ENCODE measurements at places on chromosomes 7 and 10.

GRCh38 chr7:82699773-82700186 lies 256.2 kb upstream of the CACNA2D1 start:
- DNase-seq: peak; percentile 74

GRCh38 chr7:150959739-150960734 lies 18.1 kb downstream of the KCNH2 start:
- DNase-seq: no peak

DNA sequence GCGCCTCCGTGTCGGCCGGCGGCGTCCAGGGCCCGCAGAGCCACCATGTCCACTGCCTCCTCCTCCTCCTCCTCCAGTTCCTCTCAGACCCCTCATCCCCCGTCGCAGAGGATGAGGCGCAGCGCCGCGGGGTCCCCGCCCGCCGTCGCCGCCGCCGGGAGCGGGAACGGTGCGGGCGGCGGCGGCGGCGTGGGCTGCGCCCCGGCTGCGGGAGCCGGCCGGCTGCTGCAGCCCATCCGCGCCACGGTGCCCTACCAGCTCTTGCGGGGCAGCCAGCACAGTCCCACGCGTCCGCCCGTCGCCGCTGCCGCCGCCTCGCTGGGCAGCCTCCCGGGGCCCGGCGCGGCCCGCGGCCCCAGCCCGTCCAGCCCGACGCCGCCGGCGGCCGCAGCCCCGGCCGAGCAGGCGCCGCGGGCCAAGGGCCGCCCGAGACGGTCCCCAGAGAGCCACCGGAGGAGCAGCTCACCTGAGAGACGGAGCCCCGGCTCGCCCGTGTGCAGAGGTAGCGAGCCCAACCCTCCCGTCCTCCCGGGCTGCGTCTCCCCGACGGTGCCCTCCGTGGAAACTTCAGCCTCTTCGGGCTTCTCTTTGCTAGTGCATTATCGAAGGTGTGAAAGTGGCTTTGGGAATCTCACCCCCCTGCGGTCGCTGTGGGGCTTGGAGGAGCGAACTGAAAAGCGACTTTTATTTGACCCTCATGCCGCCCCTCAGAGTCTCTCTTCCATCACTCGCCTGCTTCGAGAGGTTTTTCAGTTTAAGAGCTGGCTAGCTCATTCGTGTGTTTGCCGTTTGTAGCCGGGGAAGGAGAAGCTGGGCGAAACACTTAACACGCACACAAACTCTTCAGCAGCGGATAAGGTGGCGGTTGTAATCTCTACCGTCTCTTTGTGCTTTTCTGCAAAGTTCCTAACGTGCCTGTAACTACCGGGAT lies 975 bp downstream of the GLCCI1 start:
- peak; percentile 32 for DNase-seq

- no peak for DNase-seq
Measured at GRCh38 chr7:89780291-89780690, 374.0 kb upstream of the STEAP1 start.

- no peak for DNase-seq
Measured at GRCh38 chr10:71243756-71244395, 31.5 kb downstream of the UNC5B start.

GRCh38 chr7:99694912-99695304 lies 15.1 kb upstream of the CYP3A5 start:
- DNase-seq: no peak

DNA sequence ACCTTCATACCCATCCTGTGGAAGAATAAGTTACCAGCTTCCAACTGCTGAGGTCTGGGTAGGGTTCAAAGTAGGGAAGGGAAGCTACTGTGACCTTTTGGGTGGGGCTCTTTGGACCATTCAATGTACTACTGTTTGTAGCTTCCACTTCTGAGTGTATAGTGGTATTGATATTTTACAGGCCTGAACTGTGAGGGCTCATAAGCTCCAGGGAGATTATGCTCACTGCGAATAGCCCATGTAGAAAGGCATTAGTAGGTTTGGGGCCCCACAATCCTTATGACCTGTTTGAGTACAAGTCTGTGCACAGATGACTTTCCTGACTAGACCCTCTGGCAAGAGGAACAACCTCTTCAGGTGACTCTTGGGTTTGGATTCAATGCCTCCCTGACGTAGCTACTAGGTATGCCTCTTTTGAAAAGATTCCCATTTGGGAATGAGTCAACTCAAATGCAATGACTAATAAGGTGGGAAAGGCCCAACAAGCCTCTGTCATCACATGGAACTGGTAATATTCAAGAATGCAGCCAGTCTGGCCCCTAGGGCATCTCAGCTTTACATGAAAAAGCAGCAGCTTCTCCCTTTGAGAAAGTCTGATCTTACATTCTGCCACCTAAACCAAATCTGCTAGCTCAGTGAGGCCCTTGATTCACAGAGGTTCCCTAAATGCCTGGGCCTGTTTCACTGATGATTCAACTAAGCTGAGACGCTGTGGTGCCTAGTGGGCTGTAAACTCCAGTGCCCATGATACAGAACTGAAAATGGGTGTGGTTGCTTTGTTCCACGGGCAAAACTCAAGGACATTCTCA lies 79.8 kb downstream of the ABI1 start:
- peak; percentile 85 for DNase-seq

- DNase-seq: no peak
Measured at GRCh38 chr10:114283535-114284234, 44.6 kb downstream of the VWA2 start.

DNA sequence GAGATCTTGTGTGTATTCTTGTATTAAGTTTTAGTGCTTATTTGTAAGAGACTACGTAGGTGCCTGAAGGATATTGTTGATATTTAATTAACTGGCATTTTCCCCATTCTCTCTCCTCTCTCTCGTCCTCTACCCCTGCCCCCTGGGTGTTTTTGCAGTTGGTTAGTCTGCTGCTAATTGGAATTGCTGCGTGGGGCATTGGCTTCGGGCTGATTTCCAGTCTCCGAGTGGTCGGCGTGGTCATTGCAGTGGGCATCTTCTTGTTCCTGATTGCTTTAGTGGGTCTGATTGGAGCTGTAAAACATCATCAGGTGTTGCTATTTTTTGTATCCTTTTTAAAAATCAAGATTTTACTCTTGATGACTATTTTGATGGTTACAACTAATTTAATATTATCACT lies 22.5 kb downstream of the TSPAN13 start:
- no peak for DNase-seq

- no peak for DNase-seq
Measured at GRCh38 chr10:51503378-51503777, 196.0 kb downstream of the CSTF2T start.

DNA sequence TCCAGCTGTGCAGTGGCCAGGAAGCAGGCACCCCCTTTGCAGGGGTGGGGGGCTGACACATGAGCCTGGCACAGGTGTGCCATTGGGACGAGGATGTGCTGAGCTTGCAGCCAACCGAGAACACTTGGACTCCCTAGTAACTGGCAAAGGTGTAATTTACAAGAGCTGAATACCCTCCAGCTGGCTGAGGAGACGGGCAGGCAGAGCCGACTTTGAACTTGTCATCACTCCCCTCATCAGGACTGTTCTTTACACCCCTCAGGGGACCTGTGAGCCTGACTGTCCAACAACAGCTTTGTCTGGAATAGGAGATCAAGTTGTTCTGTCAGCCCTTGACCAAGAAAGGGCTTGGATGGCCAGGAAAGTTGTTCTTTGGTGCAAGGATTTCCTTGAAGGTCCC lies 61.2 kb downstream of the CDH23 start:
- DNase-seq: no peak

All from RCC 7860 (cell line).